Activated CD4-positive, alpha-beta T cell treated with anti-CD3 and anti-CD28 coated beads, Interleukin-2, amount 10 ng/mL, durations not matched to agents 24 days and 14 days (primary cell): ENCODE measurements at places on chromosomes 7 and 10. TPM values are rescaled to one million over a fixed set of nuclear protein-coding genes. Genes with fewer than 3 reads are reported as not detected.

DNA sequence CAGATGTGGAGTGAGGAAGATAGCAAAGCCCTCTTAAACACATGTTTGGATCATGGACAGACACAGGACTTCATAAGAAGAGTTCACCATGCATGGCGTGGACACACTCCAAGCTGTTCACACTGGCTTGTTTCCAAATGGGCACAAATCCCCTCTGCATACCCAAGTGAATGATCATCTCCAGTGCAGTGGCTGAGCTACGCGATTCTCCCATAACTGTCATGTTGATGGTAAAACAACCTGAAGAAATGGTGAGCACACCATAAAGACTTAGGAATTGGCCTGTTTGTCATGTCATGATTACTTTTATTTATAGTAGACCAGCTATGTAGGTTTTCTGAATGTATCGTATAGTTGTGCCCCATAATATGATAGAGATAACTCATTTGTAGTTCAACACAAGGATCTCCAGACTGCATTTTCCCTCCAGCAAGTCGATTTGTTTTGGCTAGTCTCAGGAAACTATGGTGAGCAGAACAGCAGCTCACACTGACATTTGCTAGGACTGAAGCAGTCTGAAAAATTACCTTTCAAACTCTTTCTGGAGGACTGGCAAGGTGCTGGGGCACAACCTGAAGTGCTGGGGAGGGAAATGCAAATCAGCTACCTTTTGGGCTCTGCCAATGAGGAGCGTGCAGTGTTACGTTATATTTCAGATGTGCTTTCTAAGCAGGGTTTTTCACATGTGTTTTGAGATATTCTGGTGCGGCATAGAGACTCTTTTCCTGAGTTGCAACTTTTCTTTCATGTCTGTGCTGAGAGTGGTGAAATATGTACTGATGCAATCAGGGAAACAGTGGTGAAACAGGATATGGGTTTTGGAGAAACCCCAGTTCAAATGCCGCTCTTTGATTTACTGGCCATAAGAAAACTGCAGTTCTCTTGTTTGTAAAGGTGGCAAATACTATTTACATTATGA, 629.6 kb upstream of the DPP6 start:
- no peak for DNase-seq
- no peaks in the 10 kb centered on the region for H3K36me3 ChIP-seq
- H3K4me3 ChIP-seq = no peak overlapping the region
- no peak overlapping the region for H3K27ac ChIP-seq
- no peaks in the 10 kb centered on the region for H3K27me3 ChIP-seq
- H3K4me1 ChIP-seq = no peaks in the 10 kb centered on the region

- H3K36me3 ChIP-seq = peaks cover 23% of the 10 kb centered on the region
- H3K27me3 ChIP-seq = no peaks in the 10 kb centered on the region
- DNase-seq = no peak
- H3K27ac ChIP-seq = no peak overlapping the region
- no peak overlapping the region for H3K4me3 ChIP-seq
- H3K4me1 ChIP-seq = no peaks in the 10 kb centered on the region
Observed at GRCh38 chr7:66725843-66726242, 14.7 kb upstream of the RABGEF1 start.

GRCh38 chr7:42457663-42458062, 220.7 kb upstream of the GLI3 start:
- H3K4me3 ChIP-seq = no peak overlapping the region
- no peaks in the 10 kb centered on the region for H3K36me3 ChIP-seq
- no peaks in the 10 kb centered on the region for H3K27me3 ChIP-seq
- H3K4me1 ChIP-seq = no peaks in the 10 kb centered on the region

DNA sequence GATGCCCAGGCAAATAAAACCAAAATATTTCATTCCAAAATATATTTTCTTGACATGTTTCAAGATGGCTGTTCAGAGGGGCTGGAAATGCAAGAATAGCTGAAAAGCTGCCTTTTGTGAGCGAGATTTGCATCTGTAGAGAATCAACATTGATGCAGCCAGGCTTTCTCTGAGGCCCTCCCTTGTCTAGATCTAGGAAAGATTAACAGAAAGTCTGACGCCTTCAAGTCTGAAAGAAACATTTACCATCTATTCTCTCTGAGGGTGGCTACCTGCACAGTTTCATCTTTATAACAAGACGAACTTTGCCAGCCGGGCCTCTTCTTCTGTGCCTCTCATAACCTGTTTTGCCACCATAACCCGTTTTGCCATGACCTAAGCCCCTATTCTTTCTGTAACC, 170.2 kb downstream of the AKR1D1 start:
- no peak overlapping the region for H3K27ac ChIP-seq
- no peaks in the 10 kb centered on the region for H3K36me3 ChIP-seq
- DNase-seq = no peak
- H3K27me3 ChIP-seq = peaks cover 3% of the 10 kb centered on the region
- no peak overlapping the region for H3K4me3 ChIP-seq

GRCh38 chr7:33044986-33045385, 17.6 kb downstream of the NT5C3A start:
- H3K4me1 ChIP-seq = peaks cover 22% of the 10 kb centered on the region
- H3K4me3 ChIP-seq = no peak overlapping the region
- H3K27ac ChIP-seq = no peak overlapping the region
- H3K27me3 ChIP-seq = no peaks in the 10 kb centered on the region

GRCh38 chr7:47358944-47359588, 222.8 kb downstream of the TNS3 start:
- H3K36me3 ChIP-seq = no peaks in the 10 kb centered on the region
- H3K27ac ChIP-seq = no peak overlapping the region
- no peaks in the 10 kb centered on the region for H3K27me3 ChIP-seq
- no peak overlapping the region for H3K4me3 ChIP-seq
- peaks cover 6% of the 10 kb centered on the region for H3K4me1 ChIP-seq

DNA sequence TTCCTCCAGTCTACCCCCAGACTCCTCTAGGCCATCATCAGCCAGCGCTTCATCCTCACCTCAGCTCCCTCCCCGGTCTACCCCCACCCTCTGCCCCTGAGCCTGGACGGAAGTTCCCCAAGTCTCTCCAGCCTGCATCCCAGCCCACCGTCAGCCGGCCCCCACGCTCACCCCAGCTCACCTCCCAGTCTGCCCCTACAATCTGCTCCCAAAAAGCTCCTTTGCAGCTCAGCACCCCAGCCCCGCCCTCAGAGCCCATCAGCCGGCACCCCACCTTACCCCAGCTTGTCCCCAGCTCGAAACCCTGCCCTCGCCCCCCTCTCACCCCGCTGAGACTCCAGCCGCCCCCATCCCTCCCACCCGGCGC, 322 bp upstream of the RAMP3 start:
- no peak overlapping the region for H3K27ac ChIP-seq
- peaks cover 30% of the 10 kb centered on the region for H3K27me3 ChIP-seq
- H3K4me1 ChIP-seq = peaks cover 9% of the 10 kb centered on the region
- no peak for DNase-seq
- H3K36me3 ChIP-seq = no peaks in the 10 kb centered on the region

DNA sequence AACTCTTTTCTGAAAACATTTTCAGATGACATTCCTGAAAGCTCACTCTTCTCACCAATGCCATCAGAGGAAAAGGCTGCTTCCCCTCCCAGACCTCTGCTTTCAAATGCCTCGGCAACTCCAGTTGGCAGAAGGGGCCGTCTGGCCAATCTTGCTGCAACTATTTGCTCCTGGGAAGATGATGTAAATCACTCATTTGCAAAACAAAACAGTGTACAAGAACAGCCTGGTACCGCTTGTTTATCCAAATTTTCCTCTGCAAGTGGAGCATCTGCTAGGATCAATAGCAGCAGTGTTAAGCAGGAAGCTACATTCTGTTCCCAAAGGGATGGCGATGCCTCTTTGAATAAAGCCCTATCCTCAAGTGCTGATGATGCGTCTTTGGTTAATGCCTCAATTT, 16.5 kb downstream of the ANLN start:
- peaks cover 47% of the 10 kb centered on the region for H3K36me3 ChIP-seq
- DNase-seq = no peak
- H3K27me3 ChIP-seq = no peaks in the 10 kb centered on the region
- no peak overlapping the region for H3K4me3 ChIP-seq
- H3K4me1 ChIP-seq = peaks cover 24% of the 10 kb centered on the region

GRCh38 chr10:9339716-9340115, 1285.2 kb downstream of the GATA3 start:
- H3K36me3 ChIP-seq = no peaks in the 10 kb centered on the region
- no peak overlapping the region for H3K4me3 ChIP-seq
- no peak overlapping the region for H3K27ac ChIP-seq
- peaks cover 5% of the 10 kb centered on the region for H3K27me3 ChIP-seq
- DNase-seq = no peak
- H3K4me1 ChIP-seq = no peaks in the 10 kb centered on the region

DNA sequence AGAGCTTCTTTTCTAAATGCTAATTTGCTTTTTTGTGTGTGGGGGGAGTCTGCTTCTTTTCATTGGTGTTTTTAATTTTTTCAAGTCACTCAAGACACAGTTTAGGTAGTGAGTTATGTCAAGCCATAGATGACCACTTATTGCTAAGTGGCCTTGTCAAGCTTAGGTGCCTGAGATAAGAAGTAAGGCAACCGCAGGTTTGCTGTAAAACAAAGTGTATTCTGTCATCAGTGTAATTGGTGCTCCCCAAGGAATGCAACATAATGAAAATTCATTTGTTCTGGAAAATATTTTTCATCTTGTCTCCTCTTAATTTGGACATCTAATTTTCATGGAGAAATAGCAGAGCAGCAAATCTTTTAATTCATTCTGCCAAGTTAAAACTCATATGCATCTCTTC, 249.6 kb downstream of the EXOC4 start:
- H3K4me3 ChIP-seq = no peak overlapping the region
- no peak for DNase-seq
- H3K4me1 ChIP-seq = no peaks in the 10 kb centered on the region
- no peak overlapping the region for H3K27ac ChIP-seq
- H3K27me3 ChIP-seq = no peaks in the 10 kb centered on the region
- peaks cover 2% of the 10 kb centered on the region for H3K36me3 ChIP-seq

DNA sequence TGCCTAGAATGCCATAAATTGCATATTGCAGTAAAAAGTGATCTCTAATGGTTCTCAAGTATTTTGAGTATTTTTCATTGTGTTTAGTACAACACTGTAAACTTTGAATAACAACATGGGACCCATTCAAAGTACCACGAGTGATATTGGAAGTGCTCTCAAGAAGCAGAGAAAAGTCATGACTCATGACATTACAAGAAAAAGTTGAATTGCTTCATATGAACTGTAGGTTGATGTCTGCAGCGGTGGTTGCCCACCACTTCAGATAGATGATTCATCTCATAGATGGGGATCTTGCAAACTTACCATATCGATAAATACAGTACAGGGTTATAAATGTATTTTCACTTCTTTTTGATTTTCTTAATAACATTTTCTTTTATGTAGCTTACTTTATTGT, 33.9 kb downstream of the ENTPD1 start:
- H3K27ac ChIP-seq = peak overlapping the region; percentile 75
- peaks cover 10% of the 10 kb centered on the region for H3K36me3 ChIP-seq
- H3K27me3 ChIP-seq = no peaks in the 10 kb centered on the region

- H3K4me1 ChIP-seq = peaks cover 31% of the 10 kb centered on the region
- H3K36me3 ChIP-seq = peaks cover 1% of the 10 kb centered on the region
- no peak overlapping the region for H3K4me3 ChIP-seq
Observed at GRCh38 chr7:1041551-1042491, 2.5 kb upstream of the GPR146 start.

DNA sequence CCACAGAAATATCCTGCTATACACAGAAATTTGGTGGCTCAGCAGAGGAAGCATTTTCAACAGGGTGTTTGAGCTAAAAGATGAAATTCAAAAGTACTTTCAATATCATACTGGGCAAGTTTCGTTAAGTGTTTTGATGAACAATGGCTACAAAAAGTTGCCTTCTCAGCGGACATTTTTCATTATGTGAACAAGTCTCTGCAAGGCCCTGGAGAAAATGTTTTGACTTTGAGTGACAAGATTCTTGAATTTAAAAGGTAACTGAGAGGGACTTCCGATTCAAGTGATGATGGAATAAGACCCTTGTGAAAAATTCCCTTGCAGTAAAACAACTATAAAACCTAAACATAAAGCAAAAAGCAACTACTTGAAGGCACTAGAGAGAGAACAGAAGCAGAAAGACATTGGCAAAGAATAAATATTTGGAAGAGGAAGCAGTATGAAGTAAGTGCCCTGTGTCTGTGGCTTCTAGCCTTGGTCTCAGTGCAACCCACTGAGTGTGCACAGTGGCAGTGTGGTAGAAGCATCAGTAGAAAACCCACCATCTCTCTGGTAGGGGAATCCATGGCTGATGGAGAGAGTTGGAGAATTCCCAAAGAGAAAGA, 62.5 kb upstream of the NAMPT start:
- no peaks in the 10 kb centered on the region for H3K27me3 ChIP-seq
- DNase-seq = peak; percentile 64
- peak overlapping the region; percentile 99 for H3K27ac ChIP-seq
- H3K4me1 ChIP-seq = peaks cover 46% of the 10 kb centered on the region
- H3K4me3 ChIP-seq = peak overlapping the region; percentile 61

DNA sequence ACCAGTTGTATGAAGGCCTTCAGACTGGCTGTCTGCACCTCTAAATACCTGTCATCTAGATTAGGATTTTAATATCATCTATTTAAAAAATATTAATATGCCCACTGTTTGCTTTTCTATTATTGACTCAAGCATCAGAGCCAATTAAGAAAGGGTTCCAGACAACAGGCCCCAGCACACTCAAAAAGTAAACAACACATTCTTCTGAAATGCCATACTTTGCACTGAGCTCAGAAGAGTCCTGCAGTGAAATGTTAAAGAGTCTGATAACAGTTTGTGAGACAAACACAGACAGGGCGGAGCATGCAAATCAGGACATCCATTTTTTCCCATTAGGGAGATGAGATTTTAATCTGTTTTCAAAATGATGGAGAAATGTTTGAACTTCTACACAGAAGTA, 45.9 kb upstream of the KLF6 start:
- H3K36me3 ChIP-seq = peaks cover 2% of the 10 kb centered on the region
- no peaks in the 10 kb centered on the region for H3K27me3 ChIP-seq
- no peak overlapping the region for H3K27ac ChIP-seq
- H3K4me3 ChIP-seq = no peak overlapping the region
- no peak for DNase-seq

Gene EBLN1
- not detected in 2 replicates for total RNA-seq

Gene ACSL5
- 42.8 and 48.6 TPM in 2 replicates for total RNA-seq

Gene COL28A1
- not detected in 2 replicates for total RNA-seq

Gene GNAI1
- total RNA-seq = 5.7 and 6.8 TPM in 2 replicates

Gene PCDH15
- not detected in 2 replicates for total RNA-seq

Gene FFAR4
- not detected in 2 replicates for total RNA-seq

Gene GALNT17
- total RNA-seq = not detected in 2 replicates

Gene KNDC1
- 0.19 and 0.21 TPM in 2 replicates for total RNA-seq

Gene ELFN1
- not detected in 2 replicates for total RNA-seq

Gene ANXA7
- 169 and 171 TPM in 2 replicates for total RNA-seq

Gene PPP1R3C
- total RNA-seq = 0.14 and 0.21 TPM in 2 replicates
